HL-60 (cell line): ENCODE measurements at places on chromosomes 5 and 9.

- DNase-seq: no peak
Observed at GRCh38 chr9:127520941-127521918, 69.9 kb downstream of the LRSAM1 start.

DNA sequence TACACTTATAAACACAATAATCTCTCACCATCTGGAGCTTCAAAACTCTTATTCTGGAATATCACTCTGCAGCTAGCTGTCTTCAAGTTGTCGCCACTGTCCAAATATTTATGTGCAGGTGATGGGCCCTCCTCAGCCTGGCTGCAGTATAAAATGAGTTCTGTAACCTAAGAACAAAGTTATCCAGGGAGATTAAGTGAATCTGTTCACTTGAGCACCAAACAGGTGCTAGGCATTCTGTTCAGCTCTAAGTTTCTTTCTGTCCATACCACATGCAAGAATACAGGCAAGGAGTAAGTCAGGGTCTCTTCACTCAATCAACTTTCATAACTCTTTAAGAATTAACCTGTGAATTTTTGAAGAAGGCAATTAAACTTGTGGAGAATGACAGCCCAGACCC, 344.1 kb downstream of the PLK2 start:
- no peak for DNase-seq

GRCh38 chr9:105237246-105237645, 7.2 kb upstream of the SLC44A1 start:
- DNase-seq: no peak

- no peak for DNase-seq
Observed at GRCh38 chr9:126490871-126491567, 122.7 kb upstream of the LMX1B start.

DNA sequence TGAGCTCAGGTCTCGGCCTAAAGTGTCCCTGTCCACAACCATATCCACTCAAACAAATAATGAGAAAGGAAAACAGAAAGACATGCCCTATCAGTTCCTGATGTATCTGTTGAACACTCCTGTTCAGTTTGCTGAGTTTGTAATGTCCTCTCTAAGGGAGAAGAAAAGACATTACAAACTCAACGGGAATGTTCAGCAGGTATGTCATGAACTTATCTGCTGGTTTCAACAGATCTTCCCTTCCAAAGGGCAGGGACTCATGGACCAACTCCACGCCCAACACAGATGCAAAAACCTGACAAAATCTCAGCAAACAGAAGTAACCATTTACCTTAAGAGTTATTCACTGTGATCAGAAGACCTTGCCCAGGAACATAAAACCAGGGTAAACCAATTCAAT, 23.7 kb downstream of the BICD2 start:
- no peak for DNase-seq

DNA sequence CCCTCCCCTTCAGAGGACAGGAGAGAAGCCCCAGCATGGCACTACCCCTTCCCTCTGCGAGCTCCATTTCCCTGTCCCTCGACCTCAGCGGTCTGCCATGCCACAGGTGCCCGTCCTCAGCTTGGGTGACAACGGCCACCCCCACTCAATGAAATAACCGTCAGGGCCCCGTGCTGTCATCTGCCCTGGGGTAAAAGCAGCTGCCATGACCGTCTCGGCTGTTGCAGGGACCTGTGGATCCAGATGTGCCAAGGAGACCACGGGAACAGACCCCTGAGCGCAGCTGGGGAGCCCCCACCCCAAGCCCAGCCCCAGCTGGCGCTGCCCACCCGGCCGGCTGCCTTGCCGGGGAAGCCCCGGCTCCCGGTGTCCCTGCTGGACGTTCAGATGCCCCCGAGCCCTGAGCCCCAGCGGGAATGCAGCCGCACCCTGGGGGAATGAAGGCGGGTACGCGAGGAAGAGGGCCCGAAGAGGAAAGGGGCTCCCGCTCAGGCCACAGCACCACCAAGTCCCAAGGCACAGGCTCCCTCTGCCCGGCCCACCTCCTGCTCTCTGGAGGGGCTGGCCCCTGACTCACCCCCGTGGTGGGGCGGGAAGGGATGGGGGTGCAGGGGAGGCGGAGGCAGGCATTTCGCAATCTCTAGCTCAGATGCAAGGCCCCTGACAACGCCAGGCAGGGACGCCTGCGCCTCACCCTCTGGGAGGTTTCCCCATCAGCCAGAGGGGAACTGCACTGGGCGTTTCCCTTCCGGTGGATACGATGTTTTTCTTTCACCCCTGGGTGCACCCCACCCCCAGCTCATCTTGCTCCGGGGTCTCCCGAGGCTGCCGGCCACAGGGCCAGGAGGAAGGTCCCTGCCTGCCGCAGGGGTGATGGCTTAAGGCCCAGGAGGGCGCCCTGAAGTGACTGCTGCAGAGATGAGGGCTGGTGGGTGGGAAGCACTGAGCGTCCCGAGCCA, 49.2 kb downstream of the NACC2 start:
- peak; percentile 92 for DNase-seq
